PC-3 (cell line): ENCODE measurements at places on chromosomes 7 and 10.

DNA sequence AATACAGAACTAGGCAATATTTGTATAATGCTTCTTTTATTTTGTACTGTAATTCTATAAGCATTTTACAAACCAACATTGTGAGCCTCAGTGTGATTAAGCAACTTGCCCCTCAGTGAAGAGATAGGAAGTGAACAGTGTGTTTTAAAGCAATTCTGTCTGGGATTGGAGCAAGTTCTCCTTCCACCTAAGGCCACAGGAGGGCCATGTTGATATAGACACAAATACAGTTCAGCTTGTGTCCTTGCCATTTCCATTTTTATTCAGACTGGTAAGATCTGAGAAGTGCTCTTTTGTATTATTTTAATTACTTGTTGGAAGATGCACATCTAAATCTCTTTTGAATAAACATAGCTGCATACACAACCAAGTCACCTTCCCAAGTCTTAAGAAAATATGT lies 416.3 kb upstream of the COBL start:
- no peaks in the 10 kb centered on the region for H3K36me3 ChIP-seq
- no peak overlapping the region for H3K4me3 ChIP-seq
- H3K4me1 ChIP-seq, result no peaks in the 10 kb centered on the region
- no peaks in the 10 kb centered on the region for H3K27me3 ChIP-seq
- DNase-seq, result no peak

- H3K4me3 ChIP-seq, result no peak overlapping the region
- no peaks in the 10 kb centered on the region for H3K36me3 ChIP-seq
- H3K4me1 ChIP-seq, result no peaks in the 10 kb centered on the region
Observed at GRCh38 chr7:158192956-158193355, 394.7 kb downstream of the PTPRN2 start.

DNA sequence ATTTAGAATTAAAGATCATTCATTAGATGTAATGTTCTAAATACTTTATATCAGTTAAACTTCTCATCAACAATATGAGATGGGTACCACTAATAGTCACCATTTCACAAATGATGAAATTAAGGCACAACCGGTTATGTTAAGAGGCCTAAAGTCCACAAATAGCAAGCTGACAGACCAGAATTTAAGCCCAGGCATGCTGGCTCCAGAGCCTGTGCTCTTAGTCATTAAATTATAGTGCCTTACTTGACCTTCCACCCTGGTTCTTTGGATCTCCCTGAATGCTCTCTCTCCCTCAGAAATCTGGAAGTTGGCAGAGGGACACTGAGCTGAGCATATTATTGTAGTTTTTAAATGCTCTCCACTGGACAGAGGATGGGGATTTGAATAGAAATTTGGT lies 3.6 kb downstream of the LIPN start:
- H3K4me1 ChIP-seq, result no peaks in the 10 kb centered on the region
- no peak overlapping the region for H3K4me3 ChIP-seq
- no peak for DNase-seq
- no peak overlapping the region for H3K27ac ChIP-seq
- H3K27me3 ChIP-seq, result no peaks in the 10 kb centered on the region
- no peaks in the 10 kb centered on the region for H3K36me3 ChIP-seq

DNA sequence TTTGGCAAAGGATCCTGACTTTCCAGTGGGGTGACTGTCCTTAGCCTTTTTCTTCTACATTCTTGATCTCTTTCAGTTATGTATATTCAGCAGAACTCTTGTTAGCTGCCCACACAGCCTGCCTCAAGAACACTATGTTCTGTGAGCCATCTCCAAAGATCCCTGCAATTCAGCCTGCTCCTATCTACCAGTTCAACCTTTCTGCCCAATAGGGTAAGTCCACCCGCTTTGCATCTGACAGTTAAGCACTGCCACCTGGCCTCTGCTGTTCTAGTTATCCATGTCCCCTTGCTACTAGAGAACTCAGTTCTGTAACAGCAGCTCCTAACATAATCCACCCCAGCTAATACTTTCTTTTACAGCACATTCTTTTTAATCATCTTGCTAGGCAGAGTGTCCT lies 13.5 kb downstream of the OR9A2 start:
- no peak overlapping the region for H3K27ac ChIP-seq
- DNase-seq, result no peak
- H3K4me3 ChIP-seq, result no peak overlapping the region

DNA sequence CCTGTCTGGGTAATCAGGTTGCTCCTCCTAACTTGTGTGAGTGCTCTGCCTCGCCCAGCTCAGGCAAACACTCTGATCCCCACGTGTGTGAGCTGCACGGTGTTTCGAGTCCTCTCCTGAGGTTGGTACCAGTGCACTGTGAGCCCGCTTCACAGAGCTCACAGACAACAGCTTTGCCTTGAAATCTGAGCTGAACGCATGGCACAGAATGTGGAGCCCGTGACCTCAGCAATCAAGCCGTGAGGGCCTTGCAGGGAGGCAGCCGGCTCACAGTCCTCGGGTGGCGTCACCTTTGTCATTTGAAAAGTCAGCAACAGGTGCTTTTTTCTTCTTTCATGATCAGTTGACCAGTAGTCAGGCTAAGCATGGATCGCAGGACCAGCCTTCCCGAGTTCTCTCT lies 60.2 kb upstream of the ADGRA1 start:
- H3K36me3 ChIP-seq, result no peaks in the 10 kb centered on the region
- peaks cover 81% of the 10 kb centered on the region for H3K27me3 ChIP-seq
- H3K27ac ChIP-seq, result no peak overlapping the region
- no peak overlapping the region for H3K4me3 ChIP-seq

DNA sequence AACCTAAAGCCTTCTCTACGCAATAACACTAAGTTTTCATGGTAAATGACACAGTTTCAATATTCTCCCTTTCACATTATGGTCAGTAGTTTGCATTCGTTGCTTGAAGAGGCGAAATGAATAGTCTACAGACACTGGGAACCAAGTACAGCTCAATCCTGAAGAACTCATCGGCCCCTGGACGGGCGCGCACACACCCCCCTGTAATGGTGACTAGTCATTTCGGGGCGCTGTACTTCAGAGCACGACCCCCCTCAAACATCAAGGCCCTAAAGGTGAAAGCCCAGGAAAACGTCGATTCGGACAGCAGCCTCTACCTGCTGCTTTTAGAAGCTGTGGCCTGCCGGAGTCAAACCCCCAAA lies 1.0 kb downstream of the NT5C2 start:
- no peaks in the 10 kb centered on the region for H3K36me3 ChIP-seq
- peaks cover 45% of the 10 kb centered on the region for H3K4me1 ChIP-seq
- H3K4me3 ChIP-seq, result peak overlapping the region; percentile 99

DNA sequence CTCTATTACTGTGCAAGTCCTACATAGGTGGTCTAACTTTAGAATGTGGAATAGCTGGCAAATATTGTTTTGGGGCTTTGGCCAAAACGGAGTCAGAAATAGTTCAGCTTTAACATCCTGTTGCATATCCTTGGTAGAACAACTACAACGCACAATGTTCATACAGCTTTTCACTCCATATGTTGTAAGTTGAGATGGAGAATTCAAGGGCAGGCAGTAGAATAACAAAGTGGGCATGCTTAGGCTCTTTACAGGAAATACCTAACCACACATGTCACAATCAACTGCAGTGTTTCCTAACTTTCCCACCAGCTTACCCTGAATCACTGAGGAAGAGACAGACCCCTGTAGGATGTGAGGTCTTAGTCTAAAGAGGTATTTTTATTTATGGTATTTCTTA lies 122.3 kb downstream of the PPP1R3A start:
- H3K27me3 ChIP-seq, result no peaks in the 10 kb centered on the region
- H3K27ac ChIP-seq, result no peak overlapping the region
- H3K4me1 ChIP-seq, result no peaks in the 10 kb centered on the region

GRCh38 chr10:2660276-2660675 lies 407.1 kb upstream of the PFKP start:
- H3K36me3 ChIP-seq, result no peaks in the 10 kb centered on the region
- H3K27me3 ChIP-seq, result no peaks in the 10 kb centered on the region
- no peak overlapping the region for H3K27ac ChIP-seq
- H3K4me3 ChIP-seq, result no peak overlapping the region
- H3K4me1 ChIP-seq, result no peaks in the 10 kb centered on the region

GRCh38 chr7:149209518-149210269 lies 14.3 kb downstream of the ZNF282 start:
- H3K4me3 ChIP-seq, result no peak overlapping the region
- H3K27me3 ChIP-seq, result no peaks in the 10 kb centered on the region
- H3K27ac ChIP-seq, result no peak overlapping the region
- peaks cover 18% of the 10 kb centered on the region for H3K4me1 ChIP-seq
- H3K36me3 ChIP-seq, result peaks cover 71% of the 10 kb centered on the region

- peaks cover 62% of the 10 kb centered on the region for H3K27me3 ChIP-seq
- no peak overlapping the region for H3K27ac ChIP-seq
- H3K36me3 ChIP-seq, result no peaks in the 10 kb centered on the region
- DNase-seq, result no peak
- H3K4me1 ChIP-seq, result no peaks in the 10 kb centered on the region
- no peak overlapping the region for H3K4me3 ChIP-seq
Observed at GRCh38 chr7:31710171-31710570, 23.2 kb downstream of the PPP1R17 start.

- H3K36me3 ChIP-seq, result peaks cover 18% of the 10 kb centered on the region; the same call in 1 of the 2 replicates
- H3K27ac ChIP-seq, result no peak overlapping the region
- DNase-seq, result no peak
- no peak overlapping the region for H3K4me3 ChIP-seq
Observed at GRCh38 chr10:62336404-62336803, 37.8 kb upstream of the ZNF365 start.

DNA sequence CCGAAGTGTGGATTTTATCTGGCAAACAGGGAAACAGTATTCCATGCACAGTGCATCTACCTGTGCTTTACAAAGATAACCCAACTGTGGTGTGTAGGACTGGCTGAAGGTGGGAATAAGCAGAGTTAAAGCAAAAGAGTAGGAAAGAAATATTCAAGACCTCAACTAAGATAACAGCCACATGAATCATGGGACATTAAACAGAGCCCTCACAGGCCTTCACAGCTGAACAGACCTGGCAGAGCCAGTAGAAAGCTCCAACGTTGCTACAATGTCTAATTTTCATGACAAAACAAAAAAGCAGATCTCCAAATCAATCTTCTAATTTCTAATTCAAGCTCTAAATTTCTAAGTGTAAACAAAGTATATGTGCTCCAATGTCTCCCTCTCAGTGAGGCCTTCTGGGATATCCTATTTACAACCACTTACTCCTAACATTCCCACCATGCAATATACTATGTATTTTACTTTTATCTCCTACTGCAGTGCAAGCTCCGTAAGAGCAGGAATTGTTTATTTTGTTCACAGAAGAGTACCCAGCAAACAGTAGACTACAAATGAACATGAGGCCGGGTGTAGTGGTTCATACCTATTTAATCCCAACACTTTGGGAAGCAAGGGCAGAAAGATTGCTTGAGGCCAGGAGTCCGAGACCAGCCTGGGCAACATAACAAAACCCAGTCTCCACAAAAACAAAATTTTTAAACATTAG lies 63.5 kb downstream of the UBE2H start:
- no peak overlapping the region for H3K27ac ChIP-seq
- no peak for DNase-seq
- H3K4me1 ChIP-seq, result no peaks in the 10 kb centered on the region
- H3K27me3 ChIP-seq, result no peaks in the 10 kb centered on the region

GRCh38 chr10:101748496-101748895 lies 27.4 kb downstream of the FGF8 start:
- H3K36me3 ChIP-seq, result no peaks in the 10 kb centered on the region
- DNase-seq, result no peak
- no peak overlapping the region for H3K4me3 ChIP-seq
- H3K4me1 ChIP-seq, result no peaks in the 10 kb centered on the region
- H3K27ac ChIP-seq, result no peak overlapping the region

DNA sequence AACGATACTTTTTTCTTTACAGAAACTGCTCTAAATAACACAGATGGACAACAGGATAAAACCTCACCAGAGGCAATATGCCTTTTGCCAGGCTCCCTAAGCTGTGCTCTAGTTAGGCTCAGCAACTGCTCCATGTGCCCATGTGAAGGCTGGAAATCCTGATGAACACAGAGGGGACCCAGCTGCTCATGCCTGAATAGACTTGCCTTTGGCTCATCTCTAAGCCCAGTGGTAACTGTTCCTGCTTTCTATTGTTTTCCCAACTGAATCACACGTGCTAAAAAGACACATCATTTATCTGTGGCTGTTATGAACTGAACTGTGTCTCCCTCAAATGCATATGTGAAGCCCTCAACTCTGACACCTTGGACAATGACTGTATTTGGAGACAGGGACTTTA lies 110.4 kb downstream of the RNF216 start:
- no peak overlapping the region for H3K4me3 ChIP-seq
- no peak for DNase-seq
- no peaks in the 10 kb centered on the region for H3K27me3 ChIP-seq
- H3K4me1 ChIP-seq, result no peaks in the 10 kb centered on the region
- no peaks in the 10 kb centered on the region for H3K36me3 ChIP-seq

GRCh38 chr10:30751678-30752331 lies 122.3 kb upstream of the LYZL2 start:
- no peak overlapping the region for H3K4me3 ChIP-seq
- peak; percentile 78 for DNase-seq
- no peaks in the 10 kb centered on the region for H3K36me3 ChIP-seq
- no peaks in the 10 kb centered on the region for H3K4me1 ChIP-seq

GRCh38 chr10:116465546-116465945 lies 37.9 kb downstream of the PNLIPRP3 start:
- H3K36me3 ChIP-seq, result no peaks in the 10 kb centered on the region
- DNase-seq, result no peak
- H3K4me3 ChIP-seq, result no peak overlapping the region
- 0 out of 2 replicates have a peak, but pooled peaks cover 5% of the 10 kb centered on the region for H3K27me3 ChIP-seq
- no peaks in the 10 kb centered on the region for H3K4me1 ChIP-seq
